ENCODE measurements at places on chromosomes 7 and 10.

DNA sequence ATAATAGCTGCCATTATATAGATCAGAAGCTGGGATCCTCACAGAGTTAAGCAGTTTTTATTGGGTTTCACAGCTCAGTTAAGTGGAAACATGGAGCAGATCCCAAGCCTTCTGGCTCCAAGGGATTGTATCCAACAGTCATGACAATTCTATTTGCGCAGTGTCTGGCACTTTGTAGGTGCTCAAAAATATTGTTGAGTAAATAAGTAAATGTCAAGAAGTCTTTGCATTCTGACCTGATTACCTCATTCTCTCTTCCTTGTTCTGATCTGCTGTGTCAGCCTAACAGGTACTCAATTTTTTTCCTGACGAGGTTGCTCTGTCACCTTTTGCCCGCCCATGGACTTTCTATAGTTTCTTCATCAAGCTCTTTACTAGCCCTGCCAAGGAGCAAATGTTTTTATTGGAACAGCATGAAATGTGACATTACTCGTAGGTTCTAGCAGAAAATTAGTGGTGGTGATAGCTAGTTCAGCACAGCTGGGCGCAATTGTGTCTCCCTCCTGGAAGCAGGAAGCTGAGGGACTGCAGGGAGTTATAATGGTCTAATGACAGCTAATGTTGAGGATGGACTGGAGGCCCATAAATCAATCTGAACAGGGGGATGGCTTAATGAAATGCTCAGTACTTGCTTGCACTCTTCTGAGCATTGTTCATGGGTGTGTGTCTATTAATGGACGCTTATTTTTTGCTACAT, 680.2 kb downstream of the CCSER2 start:
- no peaks in the 10 kb centered on the region for H3K36me3 ChIP-seq
- no peak overlapping the region for H3K27ac ChIP-seq
- no peaks in the 10 kb centered on the region for H3K27me3 ChIP-seq
- DNase-seq, result no peak
- no peaks in the 10 kb centered on the region for H3K4me1 ChIP-seq
- H3K4me3 ChIP-seq, result no peak overlapping the region

- no peaks in the 10 kb centered on the region for H3K27me3 ChIP-seq
- H3K36me3 ChIP-seq, result peaks cover 3% of the 10 kb centered on the region
- no peak overlapping the region for H3K27ac ChIP-seq
- H3K4me1 ChIP-seq, result peaks cover 9% of the 10 kb centered on the region
- no peak for DNase-seq
These were observed 23.7 kb downstream of the STAMBPL1 start for GRCh38 chr10:88903715-88904114.

DNA sequence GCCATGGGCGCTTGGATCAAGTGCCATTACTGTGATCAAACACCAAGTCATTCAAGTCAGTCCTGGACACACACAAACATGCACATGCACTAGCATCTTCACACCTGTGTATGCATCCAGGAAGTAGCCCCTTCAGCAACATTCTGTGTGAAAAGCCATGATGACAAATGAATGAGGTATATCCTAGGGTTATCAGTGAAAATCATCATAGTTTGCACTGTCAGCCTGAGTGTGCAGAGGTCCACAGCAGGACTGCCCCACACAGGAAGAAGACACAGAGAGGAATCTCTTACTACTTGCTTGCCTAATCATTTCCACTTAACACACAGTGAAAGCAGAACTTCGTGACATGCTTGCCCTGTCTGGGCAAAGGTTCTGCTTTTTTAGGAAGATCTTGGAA, 184.0 kb upstream of the ADO start:
- DNase-seq, result no peak
- no peak overlapping the region for H3K27ac ChIP-seq
- no peak overlapping the region for H3K4me3 ChIP-seq
- H3K27me3 ChIP-seq, result peaks cover 12% of the 10 kb centered on the region
- no peaks in the 10 kb centered on the region for H3K36me3 ChIP-seq

- H3K27ac ChIP-seq, result no peak overlapping the region
- H3K4me1 ChIP-seq, result no peaks in the 10 kb centered on the region
- no peaks in the 10 kb centered on the region for H3K27me3 ChIP-seq
- peaks cover 11% of the 10 kb centered on the region for H3K36me3 ChIP-seq
- H3K4me3 ChIP-seq, result no peak overlapping the region
These were observed 30.9 kb downstream of the SCIN start for GRCh38 chr7:12601302-12601869.
